ENCODE measurements at places on chromosomes 11 and 22.
A peak's percentile ranks its signal among the peaks of the same experiment; 100 is the strongest.

- DNase-seq = no peak
These were observed 182.5 kb downstream of the TTC28 start for GRCh38 chr22:28497188-28497587.

DNA sequence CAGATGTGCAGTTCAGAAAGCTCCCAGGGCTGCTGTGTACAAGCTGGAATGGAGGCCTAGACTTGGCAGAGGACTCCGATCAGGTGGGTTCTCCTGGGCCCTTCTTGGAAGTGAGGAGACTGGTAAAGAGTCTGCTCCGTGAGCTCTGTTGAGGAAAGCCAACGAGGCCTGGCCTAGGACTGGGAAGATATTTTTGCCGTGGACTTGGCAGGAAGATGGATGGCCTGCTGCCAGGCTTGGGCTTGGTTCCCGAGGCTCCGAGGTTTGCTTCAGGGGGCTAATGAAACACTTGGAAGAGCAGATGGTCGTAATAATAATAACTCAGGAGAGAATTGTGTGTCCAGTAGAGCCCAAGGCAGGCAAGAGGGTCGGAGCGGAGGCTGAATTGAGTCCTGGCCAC, 3.9 kb downstream of the GALR3 start:
- no peak for DNase-seq

DNA sequence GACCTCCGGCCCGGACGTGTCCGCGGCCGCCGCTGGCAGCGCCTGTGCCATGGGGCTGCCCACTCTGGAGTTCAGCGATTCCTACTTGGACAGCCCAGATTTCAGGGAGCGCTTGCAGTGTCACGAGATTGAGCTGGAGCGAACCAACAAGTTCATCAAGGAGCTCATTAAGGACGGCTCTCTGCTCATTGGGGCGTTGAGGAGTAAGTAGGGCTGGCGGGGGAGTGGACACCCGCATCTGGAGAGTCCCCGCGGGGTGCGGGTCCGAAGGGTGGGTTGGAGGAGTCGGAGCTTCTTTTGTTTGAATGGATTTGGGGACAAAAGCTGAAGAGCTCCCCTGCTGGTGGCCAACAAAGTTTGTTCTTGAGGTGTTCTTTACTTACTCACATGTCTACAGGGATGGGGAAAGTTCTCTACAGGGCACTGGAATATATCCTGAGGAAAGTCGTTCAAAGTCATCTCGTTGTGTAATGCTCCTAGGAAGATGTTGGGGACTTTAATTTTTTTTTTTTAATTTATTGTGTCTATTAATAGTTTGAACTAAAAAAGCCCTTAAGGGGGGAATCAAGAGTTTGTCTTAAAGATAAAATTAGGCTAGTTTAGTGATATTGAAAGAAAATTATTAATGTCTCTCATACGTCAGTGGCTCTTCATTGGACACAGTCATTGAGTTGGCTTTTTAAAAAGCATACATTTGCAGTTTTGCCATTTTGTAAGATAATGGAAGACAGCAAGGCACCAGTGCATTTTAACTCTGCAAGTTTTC, 725 bp downstream of the ARHGAP42 start:
- DNase-seq = peak; percentile 78

DNA sequence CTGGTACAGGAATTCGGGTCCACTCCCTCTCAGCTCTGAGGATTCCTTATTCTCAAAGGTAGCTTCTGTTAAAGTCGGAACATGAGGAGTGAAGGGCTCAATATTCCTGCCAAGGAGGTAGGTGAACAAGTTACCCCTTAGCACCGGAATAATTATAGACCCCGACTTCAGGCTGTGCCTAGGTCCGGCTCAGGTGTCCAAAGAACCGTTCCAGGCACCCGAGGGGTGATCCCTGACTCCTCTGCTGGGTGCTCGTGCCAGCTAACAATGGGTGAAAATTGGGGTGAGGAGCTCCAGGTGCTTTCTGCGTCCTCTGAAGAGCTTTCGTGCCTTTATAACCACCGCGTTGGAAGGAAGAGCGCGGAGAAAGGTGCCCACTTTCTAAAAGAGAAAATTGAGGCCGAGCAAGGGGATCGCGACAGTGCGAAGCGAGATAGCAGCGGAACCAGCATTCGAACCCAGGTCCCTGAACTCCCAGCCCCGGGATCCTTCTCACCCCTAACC, 393 bp downstream of the CYB561A3 start:
- no peak for DNase-seq

- peak; percentile 46 for DNase-seq
These were observed at the start of gene PLA2G3 for GRCh38 chr22:31139866-31140716. Gene PLA2G3, minus strand, starts transcription at chr22:31140508. Its CDS starts 154 bp downstream, at chr22:31140354.

GRCh38 chr22:17869285-17870096, 95.2 kb upstream of the BID start:
- no peak for DNase-seq

DNA sequence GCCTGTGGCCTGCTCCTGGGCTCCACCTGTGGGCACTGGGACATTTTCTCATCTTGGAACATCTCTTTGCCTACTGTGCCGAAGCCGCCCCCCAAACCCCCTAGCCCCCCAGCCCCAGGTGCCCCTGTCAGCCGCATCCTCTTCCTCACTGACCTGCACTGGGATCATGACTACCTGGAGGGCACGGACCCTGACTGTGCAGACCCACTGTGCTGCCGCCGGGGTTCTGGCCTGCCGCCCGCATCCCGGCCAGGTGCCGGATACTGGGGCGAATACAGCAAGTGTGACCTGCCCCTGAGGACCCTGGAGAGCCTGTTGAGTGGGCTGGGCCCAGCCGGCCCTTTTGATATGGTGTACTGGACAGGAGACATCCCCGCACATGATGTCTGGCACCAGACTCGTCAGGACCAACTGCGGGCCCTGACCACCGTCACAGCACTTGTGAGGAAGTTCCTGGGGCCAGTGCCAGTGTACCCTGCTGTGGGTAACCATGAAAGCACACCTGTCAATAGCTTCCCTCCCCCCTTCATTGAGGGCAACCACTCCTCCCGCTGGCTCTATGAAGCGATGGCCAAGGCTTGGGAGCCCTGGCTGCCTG, 1.4 kb downstream of the SMPD1 start:
- no peak for DNase-seq

GRCh38 chr22:30647536-30647935, 12.0 kb downstream of the SLC35E4 start:
- DNase-seq = no peak

- no peak for DNase-seq
These were observed 458 bp downstream of the RTN4R start for GRCh38 chr22:20267441-20268278.

GRCh38 chr11:104765401-104766095, 132.7 kb downstream of the CASP12 start:
- no peak for DNase-seq

- DNase-seq = no peak
These were observed 30.3 kb downstream of the LAYN start for GRCh38 chr11:111570796-111571195.

DNA sequence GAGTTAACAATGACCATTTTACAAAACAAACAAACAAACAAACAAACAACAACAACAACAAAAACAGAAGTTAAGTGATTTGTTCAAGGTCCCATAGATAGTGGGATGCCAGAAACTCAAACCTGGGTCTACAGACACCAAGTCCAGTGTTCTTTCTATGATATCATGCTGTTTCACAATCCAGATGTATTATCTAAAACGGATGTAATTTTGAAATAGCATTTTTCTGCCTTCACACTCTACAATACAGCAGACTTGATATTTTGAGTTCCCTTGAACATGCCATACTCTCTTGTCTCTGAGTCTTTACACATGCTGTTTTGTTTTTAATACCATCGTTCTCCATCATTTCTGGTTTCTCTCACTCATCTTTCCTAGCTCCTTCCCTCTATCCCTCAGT, 104.5 kb downstream of the RELT start:
- DNase-seq = no peak

DNA sequence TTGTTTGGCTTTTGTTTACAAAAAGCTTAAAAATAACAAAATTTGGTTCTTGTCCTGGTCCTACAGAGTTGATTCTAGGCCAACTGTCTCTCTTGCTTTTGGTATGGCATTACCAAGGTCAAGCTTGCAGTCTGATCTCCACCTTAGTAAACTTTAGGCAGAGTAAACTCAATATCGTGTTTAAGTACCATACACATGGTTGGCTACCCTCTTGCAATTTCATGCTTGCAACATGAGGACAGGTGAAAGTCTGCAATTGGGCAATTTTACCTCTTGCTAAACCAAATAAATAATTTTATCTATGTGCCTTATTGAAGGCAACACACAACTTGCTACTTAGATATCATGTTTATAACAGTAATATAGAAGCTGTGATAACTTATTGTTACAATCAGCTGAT, 125.1 kb downstream of the ARHGAP20 start:
- no peak for DNase-seq

GRCh38 chr11:76026862-76027261, 179.4 kb downstream of the WNT11 start:
- no peak for DNase-seq

DNA sequence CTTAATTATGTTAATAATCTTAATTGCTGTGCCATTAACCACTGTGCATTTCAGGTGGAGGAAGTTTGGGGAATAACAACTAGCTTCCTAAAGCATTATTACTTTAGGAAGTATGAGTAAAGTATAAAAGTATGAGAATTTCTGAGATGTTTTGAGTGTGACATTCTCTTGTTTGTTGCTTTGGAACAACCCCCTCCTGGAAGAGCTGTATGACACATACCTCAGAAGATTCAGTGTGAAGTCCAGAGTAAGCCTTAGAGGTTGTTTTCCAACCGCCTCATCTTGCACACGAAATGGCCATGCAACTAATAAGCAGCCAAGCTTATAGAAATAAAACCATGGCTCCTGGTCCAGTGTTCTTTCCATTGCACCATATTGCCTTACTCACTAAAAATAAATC, 21.7 kb downstream of the CCDC81 start:
- peak; percentile 68 for DNase-seq

GRCh38 chr22:46013460-46014416, 36.8 kb upstream of the WNT7B start:
- DNase-seq = peak; percentile 96

GRCh38 chr11:116517077-116517476, 255.7 kb downstream of the BUD13 start:
- DNase-seq = no peak

- DNase-seq = peak; percentile 44
These were observed 20.3 kb upstream of the PGM2L1 start for GRCh38 chr11:74418509-74418895.

GRCh38 chr11:96486890-96487611, 97.2 kb downstream of the JRKL start:
- DNase-seq = no peak

DNA sequence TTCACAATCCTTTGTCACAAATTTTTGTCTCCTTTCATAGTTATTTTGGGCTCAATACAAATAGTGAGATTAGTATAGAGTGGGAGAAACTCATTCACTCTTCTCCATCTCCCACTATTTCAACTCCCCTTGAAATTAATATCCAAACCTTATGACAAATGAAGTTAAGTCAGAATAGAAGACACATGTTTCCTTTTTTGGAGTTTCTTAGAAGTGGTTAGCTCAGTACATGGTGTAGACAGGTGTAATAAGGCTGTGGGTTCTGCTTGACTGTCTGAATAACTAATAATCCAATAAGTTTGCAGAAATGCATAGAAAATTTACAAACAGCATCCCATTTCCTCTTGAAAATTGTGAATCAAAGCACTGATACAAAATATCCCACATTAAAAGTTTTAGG, 10.8 kb upstream of the HSPA8 start:
- no peak for DNase-seq

DNA sequence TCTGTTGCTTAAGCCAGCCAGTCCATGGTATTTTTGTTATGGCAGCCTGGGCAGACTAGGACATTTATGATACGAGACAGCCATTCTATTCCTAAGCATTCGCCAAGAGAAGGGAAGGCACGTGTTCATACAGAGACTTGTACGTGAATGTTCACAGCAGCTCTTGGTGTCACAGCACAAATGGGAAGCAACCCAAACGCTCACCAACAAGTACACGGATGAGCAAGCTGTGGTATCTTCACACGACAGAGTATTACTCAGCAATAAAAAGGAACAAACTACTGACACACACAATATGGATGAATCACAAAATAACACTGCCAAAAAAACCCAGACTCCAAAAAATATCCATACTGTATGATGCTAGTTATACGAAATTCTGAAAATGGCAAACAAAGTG, 85.1 kb downstream of the PHF21B start:
- no peak for DNase-seq

DNA sequence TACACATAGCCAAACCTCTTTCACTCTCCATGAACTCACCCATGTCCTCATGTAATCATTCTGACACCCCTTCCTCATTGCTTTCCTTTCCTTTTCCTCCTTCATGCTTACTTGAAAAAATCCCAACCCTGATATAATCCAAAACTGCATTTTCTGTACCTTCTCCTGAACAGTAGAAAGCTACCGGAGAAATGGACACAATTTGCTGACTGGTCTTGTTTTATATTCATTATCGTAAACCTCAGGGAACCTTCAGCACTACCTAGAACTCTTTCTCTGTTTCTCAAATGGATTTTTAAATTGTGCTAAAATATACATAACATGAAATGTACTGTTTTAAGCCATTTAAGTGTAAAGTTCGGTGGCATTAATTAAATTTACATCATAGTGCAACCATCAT, 996.9 kb downstream of the NTM start:
- DNase-seq = no peak

GRCh38 chr11:10900681-10901415, 43.0 kb upstream of the ZBED5 start:
- peak; percentile 19 for DNase-seq

DNA sequence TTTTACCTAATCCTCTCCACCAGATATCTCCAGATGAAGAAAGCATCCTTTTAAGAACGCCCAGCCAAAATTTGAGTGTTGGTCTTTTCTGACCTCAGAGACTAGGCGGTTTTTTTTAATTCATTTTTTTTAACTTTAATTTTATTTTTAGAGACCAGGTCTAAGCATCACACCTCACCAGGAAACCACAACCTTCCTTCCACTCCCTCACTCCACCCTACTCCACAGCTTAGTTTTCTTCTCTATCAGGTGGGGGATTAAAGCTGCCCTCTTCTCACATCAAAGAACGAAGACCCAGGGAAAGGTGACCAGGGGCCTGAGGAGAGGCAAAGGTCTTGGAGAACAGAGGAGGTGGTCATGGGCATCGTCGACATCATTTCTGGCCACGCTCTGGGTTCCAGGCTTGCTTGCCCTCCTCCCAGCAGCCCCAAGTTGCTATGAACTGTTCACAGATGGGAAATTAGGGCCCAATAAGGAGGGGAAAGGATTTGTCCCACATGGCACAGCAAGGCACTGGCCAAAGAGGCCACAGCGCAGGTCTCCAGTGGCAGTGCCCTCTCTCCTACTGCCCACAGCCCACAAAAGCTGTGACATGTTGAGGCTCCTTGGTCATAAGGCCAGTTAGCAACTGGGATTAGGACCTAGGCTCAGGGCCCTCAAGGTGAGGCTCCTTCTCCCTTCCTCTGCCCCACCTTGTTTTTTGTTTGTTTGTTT, 1.4 kb upstream of the PEX16 start:
- DNase-seq = no peak

Data from hepatic stellate cell (primary cell).